ENCODE measurements at places on chromosomes 1 and 21.

DNA sequence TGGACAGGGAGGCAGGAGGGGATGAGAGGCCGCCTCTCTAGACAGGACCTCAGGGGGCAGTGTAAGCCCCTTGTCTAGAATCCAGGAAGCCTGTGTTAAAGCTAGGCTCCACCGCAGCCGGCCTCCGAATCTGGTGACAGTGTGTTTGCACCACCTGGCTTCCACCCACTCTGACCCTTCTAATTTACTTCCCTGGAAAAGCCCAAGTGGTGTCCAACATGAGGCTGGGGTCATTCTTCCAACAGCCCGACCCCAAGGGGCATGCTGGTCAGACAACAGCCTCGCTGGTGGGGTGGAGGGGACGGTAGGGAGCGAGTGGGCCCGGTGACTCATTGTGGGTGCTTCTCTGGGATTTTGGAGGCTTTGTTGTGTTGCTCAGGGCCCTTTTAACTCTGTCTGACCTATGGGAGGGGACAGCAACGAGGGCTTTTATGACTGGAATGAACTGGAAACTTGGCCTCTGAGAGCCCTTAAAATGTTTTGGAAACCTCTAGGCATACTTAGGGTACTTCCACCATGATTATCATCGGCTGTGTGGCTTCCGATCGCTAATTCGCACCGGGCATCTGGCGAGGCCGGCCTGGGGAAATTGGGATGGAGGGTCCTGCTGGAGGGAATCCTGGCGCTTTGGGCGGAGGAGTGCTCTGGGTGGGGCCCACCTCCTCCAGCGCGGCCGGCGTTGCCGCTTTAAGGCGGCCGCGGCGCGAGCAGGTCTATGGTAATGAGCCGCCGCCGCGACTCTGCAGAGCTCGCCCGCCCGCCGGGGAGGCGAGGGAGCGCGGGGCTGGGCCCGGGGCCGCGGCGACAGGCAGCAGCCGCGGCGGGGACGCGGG lies at the start of gene CELSR2:
Gene CELSR2, plus strand, starts transcription at position 743 of the 833 bp plus-strand sequence. CDS start 541 bp downstream, outside the sequence.
- no peak for DNase-seq

DNA sequence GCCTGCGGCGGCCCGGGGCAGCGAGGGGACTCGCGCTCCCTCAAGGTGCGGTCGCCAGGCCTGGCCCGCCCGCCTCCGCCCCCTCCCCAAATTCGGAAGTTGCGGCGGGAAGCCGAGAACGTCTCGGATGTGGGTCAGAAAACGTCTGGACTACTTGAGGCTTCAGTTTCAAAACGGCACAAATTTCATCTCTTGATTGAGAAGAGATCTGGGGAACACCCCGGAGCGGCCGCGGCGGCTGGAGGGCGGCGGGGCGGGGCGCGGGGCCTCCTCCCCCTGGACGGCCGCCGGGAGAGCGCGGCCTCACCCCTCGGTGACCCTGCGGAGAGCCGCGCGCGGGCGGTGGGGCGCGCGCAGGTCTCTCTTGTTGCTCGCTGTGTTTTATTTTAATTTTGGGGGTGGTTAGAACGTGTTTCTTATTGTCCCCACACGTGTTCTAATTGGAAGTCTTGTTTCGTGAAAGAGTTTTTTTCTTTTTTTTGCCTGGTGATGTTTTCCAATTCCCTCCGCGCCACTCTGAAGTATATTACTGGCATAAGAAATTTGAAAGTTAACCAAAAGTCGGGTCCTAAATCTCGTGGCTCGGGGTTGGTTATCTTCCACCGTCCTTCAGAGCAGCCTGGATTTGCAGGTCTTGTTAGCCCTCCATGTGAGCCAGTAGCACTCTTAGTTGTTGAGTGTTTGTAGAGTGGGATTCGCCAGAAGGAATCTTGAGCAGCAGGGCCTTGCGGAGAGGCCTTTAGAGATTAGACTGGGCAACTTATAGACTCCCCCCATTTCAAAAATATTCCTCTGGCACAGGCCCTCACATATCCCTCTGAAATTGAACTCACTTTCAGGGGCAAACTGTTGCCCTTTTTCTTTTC lies 749 bp downstream of the PCBP3 start:
- no peak for DNase-seq

DNA sequence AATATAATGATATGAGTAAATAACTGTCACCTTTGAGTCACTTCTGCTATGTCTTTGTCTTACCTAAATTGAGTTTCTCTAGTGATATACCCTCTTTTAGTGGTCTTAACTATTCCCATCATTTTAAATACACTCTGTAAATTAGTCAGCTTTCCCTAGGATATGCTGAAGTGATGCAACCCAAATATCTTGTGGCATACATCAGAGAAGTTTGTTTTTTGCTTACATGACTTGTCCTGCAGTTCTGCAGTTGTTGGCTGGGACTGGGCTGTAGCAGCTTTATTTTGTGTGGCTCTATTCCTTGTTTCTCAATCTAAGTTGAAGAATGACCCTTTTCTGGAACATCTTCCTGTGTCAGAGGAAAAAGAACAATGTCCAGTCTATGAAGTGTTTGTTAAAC lies 76.4 kb downstream of the TTC3 start:
- no peak for DNase-seq

DNA sequence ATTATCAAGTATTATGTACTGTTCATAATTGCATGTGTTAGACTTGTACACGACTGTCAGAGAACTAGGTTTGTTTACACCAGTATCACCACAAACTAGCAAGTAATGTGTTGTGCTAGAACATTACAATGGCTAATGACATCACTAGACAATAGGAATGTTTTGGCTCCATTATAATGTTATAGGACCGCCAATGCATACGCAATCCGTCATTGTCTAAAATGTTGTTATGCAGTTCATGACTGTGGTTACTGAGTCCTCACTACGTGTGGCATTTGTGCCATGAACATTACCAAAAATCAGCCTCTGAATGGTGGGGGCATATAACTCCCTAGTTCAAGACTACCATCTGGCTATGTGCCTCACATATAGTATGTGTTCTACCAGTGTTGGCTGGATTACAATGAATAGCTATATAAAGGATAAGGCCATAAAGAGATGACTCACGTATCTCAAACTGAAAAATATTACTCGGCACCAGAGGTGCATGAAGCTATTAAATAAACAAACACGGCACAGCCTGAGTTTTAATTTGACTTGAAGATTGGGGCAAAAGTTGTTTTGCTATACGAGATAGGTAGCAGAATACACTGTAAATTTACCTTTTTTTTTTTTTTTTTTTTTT lies 89.1 kb upstream of the COL24A1 start:
- DNase-seq, result no peak

DNA sequence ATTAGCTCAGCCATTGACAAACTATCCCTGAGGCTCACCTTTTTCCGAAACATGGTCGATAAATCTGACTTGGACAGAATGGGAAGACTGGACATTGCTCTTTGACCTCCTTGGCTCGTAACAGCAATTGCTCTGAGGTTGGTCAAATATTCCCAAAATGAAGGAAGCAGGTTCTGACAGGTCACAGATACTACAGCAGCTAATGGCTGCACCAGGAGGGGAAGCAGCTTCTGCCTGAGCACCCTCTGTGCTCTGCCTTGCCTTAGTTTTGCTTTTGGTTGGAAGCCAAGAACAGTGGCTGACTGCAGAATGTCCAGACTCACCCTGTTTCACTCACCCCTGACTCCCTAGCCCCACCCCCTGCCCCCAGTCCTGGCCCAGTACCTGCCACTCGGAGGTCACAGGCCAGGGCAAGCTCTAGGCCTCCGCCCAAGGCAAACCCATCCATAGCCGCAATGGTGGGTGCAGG lies 15.4 kb downstream of the ECHDC2 start:
- no peak for DNase-seq

DNA sequence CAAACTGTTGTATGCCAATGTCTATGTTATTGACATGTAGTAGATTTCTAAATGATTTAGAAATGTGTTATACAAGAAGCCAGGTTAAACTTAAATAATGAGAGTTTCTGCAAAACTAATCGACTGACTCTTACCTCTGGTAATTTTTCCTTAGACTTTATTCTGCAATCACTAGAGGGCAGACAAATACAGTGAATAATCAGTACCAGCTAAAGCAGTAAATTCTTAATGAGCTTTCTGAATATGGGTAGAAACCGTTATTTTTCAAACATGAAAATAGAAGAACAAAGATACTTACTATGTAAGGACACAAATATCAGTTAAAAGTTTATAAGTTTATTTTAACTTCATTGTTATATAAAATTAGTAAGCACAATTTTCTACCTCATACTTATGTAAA lies 97.9 kb upstream of the RGS1 start:
- no peak for DNase-seq

GRCh38 chr21:16838331-16838730 lies 674.5 kb upstream of the CXADR start:
- DNase-seq, result no peak

DNA sequence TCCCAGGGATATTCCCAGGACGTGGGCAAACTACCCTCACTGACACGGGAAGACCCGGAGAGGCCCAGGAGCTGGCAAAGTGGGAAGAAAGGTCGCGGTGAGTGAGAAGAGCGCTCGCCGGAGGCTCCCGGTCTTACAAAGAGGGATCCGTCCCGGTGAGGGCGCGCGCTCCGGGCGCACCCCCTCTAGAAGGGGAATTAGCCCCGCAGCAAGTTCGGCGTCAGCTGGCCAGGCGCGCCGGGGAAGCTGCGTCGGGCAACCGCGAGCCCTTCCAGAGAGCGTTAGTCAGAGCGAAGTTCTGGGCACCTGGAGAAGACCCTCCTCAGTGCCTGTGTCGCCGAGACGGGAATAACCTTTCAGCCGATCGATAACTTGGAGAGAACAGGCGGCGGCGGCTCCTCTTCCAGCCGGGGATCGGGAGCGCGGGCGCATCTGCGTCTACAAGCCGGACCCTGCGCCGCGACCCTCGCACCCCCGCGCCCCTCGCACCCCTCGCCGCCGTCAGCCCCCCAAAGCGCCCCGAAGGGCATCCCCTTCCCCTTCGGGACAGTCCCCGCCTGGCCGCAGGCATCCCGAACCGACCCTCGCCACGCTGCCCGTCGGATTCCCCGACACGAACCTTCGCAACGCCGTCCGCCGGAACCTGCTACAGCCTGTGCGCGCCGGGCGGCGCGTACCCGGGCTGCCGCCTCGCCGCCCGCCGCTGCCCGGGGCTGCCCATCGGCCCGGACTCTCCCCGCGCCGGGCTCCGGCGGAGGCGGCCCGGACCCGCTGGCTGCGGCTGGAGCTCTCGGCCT lies 485 bp downstream of the SIPA1L2 start:
- no peak for DNase-seq

GRCh38 chr21:40947713-40948112 lies 100.8 kb upstream of the DSCAM start:
- no peak for DNase-seq

DNA sequence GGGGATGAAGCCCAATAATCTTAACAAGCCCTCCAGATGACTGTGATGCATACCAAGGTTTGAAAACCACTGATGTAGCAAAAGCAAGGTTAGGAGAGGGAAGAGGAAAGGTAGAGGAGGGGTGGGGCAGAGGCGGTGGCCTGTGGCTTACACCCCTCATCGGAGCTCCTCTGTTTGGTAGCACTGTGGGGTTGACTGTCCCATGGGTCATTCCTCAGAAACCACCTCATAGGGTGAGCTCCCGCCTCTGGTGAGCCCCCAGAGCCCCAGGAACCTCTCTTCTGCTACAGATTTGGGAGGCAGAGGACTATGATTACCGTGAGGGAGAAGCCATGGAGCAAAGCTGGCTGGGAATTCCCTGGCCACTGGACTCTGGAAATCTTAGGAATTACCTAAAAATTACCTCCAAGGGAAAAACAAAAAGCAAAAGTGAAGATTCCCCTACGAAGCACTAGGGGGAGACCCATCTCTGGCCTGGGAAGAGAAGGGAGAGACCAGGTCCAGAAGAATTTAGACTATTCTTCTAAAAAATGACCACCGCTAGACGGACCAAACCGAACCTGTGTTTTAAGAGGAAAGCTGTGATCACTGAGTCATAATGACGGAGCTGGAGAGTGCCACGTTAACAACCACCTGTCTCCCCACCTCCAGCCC lies 1.5 kb upstream of the RASSF5 start:
- DNase-seq, result no peak

Data from stimulated activated CD4-positive, alpha-beta T cell treated with anti-CD3 and anti-CD28 coated beads, Interleukin-1b, Interleukin-23, amount 100 ng/mL, for 1 hour (primary cell).